ENCODE measurements at places on chromosomes 5 and 9.

DNA sequence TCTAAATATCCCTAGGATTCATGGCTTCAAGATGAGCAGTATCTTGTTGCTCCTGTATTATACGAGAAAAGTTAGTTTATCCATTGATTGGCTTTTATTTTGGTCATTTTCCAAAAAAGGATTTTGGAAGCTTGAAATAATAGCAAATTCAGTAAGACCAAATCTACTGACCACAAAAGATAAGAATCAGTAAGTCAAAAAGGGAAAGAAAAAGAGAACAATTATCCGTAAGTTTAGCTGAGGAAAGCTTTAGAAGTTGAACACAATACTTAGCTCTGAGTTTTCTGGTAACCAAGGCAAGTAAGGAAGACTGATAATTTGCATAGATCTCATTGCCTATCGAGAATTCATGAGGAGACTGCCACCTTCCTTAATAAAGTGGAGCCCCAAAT is 9.1 kb downstream of the TGFBR1 start:
- no peak for DNase-seq

DNA sequence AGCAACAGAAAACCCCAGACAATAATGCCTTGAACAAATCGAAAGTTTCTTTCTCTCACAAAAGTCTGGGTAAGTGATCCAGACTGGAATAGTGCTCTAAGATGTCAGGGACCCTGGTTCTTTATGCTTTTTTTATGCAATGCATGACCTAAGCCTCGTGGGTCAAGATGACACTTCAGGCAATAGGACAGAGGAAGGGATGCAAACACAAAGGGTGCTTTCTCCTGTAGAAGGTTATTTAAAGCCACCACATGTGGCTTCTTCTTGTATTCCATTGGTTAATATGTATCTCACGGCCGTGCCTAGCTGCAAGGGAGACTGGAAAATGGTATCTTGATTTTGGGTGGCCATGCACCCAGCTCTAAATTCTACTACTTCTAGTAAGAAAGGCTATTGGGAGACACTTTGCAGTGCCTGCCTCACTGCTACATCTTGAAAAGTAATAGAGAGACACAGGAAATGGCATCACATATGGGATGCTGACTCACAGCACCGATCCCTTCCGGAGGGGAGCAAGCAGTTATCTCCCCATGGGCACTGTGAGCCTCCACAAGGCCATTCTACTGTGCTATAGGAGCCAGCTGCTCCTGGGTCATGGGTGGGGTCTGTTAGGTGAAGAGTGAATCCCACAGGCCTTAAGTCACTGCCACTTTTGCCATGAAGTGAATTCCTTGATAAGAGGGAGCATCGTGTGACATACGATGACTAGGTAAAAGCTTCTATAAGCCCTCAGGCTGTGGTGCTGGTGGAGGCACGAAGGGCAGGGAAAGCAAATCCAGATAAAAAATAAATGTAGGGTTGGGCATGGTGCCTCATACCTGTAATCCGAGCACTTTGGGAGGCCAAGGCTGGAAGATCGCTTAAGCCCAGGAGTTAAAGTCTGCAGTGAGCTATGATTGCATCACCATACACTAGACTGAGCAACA is 32.5 kb upstream of the RAB14 start:
- DNase-seq, result no peak

DNA sequence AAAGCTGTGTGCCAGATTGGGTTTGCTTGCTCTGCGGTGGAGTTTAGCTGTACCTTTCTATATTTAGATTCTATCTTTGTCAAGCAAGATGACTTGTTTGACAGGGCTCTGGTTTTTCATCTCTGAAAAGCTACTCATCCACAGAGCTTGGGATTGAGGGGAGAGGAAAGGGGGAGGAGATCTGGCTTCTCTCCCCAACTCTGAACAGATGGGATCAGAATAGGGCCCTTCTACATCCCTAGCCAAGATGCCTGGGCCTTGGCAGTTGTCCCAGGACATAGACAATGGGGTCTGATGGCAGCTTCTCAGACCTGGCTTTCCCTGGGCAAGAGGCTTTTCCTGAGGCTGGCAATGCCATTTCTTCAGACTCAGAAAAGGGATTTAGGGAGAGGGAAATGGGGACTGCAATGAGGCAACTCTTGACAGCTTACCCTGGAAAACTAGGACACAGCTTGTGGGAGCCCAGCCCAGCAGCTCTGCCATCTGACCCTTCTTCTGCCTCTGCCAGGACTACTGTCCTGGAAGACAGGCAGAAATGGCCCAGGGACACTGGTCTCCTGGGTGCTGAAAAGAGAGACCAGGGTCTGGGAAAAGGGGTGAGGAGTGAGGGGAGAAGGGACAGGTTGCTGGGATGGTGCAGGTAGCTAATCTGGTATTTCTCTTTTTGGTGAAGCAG is 50.2 kb upstream of the ASTN2 start:
- no peak for DNase-seq

DNA sequence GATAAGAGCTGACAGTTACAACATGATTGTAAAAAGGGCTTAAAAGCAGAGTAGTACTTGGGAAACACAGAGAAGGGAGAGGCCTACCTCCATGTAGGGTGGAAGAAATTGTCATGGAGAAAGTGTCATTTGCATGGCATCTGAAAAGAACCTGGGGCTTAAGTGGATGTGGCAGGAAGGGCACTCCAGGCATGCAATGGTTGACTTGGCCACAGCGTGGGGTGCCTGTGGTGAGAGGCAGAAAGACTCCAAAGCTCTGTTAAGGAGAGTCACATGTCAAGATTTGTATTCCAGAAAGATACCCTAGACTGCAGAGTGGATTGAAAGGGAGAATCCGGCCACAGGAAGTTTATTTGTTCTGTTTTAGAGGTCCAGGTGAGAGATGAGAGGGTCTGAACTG is 2.4 kb downstream of the POLR3G start:
- no peak for DNase-seq

DNA sequence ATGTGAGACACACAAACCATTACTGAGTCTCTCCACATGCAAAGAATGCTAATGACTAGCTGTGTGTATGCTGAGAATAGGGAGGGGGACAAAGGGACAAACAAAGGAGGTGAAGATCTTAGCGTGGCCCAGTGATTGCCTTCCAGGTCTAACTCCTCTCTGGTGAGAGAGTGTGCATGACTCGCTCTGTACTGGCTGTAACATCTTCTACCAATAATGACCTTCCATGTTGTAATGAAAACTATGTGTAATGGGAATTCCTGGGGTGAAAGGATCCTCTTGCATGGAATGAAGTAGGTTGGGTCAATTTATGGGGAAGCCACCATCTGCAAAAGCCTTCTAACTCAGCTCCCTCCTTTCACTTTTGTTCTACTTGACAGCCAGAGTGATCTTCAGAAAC is 24.4 kb upstream of the GPR151 start:
- no peak for DNase-seq

GRCh38 chr5:137561608-137562007 is 62.5 kb upstream of the SPOCK1 start:
- DNase-seq, result no peak

Data from AG08396 (cell line).